Lower lobe of right lung (tissue), 2 donors: ENCODE measurements at places on chromosomes 3 and 15.

DNA sequence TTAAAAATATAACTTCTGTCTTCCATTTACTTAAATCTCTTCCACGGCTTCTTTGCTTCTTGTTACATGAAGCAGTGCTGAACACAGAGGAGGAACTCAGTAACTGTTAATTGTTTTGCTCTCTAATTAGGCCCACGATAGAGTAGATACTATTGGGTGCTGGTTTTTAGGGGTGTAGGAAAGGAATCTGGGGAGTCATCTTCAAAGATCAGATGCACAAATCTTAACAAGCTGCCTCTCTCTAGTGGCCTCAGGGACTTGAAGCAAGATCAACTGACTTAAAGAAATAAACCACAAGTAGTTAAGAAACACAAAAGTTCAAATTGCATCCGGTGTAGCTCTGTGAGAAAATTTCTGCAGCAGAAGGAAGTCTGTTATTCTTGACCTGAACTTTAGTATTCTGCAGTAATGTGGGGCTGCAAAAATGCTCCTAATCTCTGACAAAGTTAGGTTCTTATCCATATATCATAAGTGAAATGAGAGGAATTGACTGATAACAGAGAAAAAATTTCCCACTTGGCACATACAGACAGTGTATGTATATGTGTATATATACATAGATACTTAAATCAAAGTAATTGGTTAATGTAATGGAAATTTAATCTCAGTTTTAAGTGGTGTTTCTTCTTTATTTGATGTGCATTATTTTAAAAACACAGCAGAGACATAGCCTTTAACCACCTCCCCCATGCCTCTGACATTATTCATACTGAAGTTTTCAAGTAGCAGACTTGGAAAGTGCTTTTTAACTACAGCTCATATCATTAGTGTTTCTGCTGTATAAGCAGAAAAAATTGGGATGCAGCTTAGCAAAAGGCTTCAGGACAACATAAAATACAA is 51.8 kb downstream of the CHST2 start:
- DNase-seq, result no peak

DNA sequence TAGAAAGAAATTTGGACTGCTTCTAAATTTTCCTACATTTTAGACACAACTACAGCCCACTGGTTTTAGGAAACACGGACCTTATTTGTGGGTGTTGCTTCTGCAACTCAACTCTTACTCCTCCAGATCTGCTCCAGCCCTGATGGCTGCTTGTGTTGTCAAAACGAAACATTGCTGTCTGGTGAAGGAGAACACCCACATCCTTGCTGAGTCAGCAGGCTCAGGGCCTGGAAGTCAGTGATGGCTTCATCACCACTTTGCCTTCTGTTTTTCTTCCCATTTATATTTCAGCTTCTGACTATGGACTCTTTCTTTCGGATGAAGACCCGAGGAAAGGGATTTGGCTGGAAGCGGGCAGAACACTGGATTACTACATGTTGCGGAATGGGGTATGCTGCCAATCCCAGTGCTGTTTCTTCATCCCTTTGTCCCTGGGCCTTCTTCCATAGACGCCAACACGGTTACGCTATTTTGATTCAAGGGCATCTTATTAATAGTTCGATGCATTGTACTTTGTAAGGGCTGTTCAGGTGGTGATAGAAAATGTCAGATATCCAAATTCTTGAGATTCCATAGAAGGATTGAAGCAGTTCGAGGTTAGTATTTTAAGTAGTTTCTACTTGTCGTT is 392.6 kb upstream of the TPM1 start:
- no peak for DNase-seq

DNA sequence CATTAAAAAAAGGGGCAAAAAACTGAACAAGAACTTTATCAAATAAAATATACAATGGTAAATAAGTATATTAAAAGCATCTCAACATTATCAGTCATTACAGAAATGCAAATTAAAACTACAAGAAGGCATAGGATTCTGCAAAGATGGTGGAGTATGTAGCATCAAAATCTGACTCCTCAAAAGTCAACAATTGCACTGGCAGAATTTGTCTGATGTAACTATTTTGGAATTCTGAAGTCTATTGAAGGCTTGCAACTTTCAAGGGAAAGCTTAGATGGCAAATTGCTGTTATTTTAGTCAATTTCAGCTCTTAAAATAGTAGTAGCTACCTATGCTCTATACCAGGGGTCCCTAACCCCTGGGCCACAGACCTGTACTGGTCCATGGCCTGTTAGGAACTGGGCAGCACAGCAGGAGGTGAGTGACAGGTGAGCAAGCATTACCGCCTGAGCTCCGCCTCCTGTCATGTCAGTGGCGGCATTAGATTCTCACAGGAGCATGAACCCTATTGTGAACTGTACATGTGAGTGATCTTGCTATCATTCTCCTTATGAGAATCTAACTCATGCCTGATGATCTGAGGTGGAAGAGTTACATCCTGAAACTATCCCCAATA is 107.6 kb downstream of the TGFBR2 start:
- no peak for DNase-seq

- no peak for DNase-seq
Observed at GRCh38 chr3:72932416-72932815, 44.6 kb downstream of the GXYLT2 start.

DNA sequence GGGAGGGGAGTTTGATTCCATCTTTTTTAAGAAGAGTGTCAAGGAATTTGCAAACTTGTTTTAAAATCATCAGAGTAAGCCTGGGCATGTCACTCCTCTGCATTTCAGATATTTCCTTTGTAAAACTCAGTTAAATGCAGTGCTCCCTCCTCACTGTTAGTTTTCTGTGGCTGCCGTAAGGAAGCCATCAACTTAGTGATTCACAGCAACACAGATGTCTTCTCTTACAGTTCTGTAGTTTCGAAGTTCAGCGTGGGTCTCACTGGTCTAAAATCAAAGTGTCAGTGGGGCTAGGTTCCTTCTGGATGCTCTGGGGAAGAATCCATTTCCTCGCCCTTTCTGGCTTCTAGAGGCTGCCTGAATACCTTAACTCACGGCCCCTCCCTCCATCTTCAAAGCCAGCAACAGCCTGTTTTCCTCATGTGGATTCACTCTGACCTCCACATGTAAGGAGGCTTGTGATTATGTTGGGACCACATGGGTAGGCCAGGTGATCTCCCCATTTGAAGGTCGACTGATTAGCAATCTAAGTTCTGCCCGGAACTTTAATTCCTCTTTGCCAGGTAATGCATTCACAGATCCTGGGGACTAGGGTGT is 12.4 kb downstream of the ISG20 start:
- no peak for DNase-seq

- no peak for DNase-seq
Observed at GRCh38 chr15:87403973-87404372, 852.6 kb downstream of the NTRK3 start.

DNA sequence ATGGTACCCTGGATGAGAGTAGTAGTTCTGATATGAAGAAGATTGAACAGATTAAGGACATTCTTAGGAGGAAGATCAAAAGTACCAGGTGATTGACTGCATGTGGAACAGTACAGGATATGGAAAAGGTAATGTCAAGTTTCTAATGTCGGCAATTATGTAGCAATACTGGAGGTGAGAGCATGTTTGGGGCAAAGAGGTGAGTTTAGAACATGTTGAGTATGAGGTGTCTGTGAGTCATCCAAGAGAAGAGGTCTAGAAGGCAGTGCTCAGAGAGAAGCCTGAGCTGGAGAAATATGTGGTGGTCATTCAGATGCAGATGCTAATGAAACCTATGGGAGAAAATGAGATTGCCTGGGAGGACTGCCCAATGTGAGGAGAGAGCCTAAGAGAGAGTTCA is 305.6 kb downstream of the ZBTB20 start:
- no peak for DNase-seq

DNA sequence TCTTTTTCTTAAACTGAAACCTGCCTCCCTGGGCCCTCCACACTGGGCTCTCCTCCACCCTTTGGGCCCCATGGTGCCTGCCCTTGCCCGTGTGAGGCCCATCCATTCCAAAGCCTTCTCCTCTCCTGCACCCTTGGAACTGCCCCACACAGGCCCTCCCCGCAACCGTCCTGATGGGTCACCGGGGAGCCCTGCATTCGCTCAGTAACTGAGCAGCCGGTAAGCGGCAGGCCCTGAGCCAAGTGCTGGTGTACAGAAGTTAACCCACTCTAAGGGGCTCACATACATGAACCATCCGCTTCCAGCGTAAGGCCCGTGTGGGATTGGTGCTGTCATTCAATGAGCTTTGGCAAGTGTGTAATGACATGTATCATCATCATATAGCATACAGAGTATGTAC is 5.4 kb upstream of the LRRC15 start:
- no peak for DNase-seq

DNA sequence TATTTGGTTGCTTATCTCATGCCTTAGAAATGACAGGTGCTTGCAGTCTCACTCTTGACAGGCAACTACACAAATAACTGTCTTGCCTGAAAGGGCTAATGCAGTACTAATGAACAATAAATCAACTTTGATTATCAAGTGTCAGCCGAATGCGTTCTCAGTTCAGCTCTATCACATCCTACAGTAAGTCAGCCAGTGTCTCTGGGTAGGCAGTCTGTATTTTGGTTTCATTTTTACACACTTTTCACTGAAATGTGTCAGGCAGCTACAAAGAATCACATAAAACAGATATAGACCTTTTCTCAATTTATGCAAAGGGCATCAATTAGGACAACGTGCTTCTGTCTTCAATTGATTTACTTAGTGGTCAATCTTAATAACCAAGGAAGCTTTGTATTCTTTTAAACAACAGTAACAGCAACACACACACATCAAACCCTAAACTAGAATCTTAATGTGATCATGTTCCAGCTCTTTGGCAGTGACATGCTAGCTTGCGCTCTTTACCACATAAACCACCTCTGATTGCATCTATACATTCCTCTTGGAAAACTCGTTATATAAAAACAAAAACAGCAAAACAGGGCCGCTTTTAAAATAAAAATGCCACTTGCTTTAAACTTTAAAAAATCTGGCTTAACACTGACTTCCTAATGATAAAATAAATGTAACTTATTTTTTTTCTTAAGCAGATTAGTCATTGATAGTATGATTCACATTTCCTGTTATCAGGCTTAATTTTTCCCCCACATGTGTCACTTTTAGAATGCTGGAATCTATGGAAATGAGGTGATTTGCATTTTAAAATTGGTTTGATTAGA is 520.4 kb downstream of the FOXP1 start:
- no peak for DNase-seq

DNA sequence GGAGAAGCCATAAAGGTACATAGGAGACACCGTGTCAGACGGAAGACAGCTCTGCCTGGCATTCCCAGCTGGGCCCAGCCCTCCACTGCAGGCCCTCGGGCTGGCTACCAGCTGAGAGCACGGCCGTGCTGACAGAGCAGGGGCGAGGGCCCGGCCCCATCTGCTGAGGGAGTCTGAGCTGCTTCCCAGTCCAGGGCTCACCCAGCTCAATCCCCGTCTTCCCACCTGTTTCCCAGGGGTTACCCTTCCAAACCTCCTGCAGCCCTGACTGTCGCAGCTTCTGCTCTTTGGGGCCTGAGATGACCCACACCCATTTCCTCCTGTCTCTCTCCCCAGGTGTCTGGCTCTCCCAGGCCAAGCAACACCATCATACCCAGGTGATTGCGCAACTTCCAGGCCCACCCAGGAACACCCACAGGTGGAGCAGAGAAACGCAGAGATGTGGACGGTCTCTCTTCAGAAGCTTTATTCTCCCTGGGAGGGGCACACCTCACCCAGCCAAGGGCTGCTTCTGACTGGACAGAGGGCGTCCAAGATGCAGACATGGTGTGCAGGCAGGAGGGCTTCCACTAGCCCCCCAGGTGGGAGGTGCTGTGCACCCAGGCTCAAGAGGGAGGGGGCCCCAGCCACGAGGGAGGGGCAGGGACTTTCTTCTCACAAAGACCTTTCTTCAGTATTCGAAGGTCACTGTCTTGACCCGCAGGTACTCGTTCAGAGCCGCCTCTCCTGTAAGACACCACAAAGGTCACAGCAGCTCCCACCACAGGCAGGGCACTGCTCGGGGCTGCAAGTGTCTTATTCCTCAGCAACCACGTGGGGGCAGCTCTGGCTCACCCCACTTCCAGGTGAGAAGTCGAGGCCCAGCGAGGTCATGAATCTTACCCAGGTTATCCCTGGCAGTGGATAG is 19.4 kb upstream of the SLC41A3 start:
- no peak for DNase-seq

- no peak for DNase-seq
Observed at GRCh38 chr3:68699541-68699940, 232.8 kb downstream of the TAFA4 start.

DNA sequence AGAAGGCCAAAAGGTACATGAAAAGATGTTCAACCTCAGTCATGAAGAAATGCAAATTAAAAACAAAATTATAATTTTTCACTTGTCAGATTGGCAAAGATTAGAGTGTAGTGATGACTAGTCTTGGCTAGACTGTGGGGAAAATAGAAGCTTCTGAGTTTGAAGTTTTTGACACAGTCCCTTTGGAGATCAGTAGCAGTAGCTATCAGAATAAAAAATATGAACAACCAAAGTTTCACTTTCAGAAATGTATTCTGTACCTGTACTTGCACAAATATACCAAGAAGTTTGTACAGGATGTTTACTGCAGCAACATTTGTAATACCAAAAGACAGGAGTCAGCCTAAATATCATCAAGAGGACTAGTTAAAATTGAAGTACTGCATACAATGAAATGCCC is 14.1 kb downstream of the ATP2C1 start:
- DNase-seq, result no peak

- DNase-seq, result peak; percentile 75
Observed at GRCh38 chr3:188950832-188951489, 220.8 kb upstream of the TPRG1 start.

DNA sequence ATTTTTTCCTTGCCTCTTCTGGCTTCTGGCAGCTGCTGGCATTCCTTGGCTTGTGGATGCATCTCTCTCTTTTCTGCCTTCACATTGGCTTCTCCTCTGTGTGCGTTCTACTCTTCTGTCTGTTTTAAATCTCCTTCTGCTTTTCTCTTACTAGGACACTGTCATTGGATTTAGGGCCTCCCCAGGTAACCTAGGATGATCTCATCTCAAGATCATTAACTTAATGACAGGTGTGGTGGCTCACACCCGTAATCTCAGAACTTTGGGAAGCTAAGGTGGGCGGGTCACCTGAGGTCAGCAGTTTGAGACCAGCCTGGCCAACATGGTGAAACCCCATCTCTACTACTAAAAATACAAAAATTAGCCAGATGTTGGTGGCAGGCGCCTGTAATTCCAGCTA is 40.9 kb upstream of the ULK4 start:
- DNase-seq, result no peak

GRCh38 chr15:31523655-31524049 is 197.0 kb downstream of the KLF13 start:
- DNase-seq, result no peak

DNA sequence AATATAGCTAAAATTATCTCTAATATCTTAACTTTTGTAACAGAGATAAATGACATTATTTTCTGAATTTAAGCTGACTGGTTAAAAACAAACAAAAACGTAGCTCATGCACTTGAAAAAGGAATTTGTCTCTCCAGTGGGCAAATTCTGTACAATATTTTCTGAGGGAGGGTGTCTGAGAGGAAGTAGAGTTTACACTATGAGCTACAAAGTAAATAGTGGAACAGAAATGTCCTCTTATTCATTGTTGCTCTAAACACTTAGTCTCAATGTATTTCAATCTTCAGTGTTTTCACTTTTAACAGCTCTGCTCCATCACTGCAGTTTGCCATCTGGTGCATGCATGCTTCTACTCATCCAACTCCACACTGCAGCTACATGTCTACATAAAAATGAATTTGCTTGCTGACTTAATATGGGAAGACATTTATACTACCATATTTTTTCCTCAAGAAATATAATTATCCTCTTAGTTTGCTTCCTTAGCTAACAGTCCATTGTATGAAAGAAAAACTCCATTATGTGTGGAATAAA is 817.4 kb upstream of the LMCD1 start:
- DNase-seq, result no peak
